ENCODE measurements at places on chromosomes 12 and 14. TPM values are rescaled to one million over a fixed set of nuclear protein-coding genes. Genes with fewer than 3 reads are reported as not detected.

DNA sequence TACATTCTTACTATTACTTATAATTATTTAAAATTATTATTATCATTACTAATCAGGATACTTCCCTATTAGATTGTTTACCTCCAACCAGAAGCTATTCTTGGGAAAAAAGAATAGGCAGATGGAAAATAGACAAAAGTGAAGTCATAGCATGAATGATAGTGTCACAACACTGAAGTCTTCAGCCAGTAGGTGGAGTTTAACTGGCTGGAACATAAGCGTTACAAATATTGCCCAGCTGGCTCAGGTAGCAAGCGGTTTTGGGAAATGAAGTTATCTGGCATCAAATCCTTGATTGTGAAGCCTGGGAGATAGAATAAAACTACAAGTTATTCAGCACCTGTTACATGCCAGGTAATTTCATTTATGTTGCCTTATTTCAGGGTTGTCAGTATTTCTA is 762.9 kb downstream of the C12orf50 start:
- no peak for DNase-seq

- no peak for DNase-seq
Measured at GRCh38 chr12:21502872-21503271, 1.3 kb downstream of the GOLT1B start.

GRCh38 chr12:92938018-92938417 is 8.9 kb upstream of the EEA1 start:
- DNase-seq: no peak

- DNase-seq: no peak
Measured at GRCh38 chr12:128578045-128578444, 245.7 kb downstream of the SLC15A4 start.

The HOXC13 gene
- total RNA-seq: 0.22 TPM

The SPX gene
- total RNA-seq: 1.3 TPM

The CLEC2A gene
- total RNA-seq: not detected

All from sciatic nerve (tissue), 2 donors.